ENCODE measurements at places on chromosomes 16 and 17.

- DNase-seq, result peak; percentile 39
Measured at GRCh38 chr16:8572919-8573724, 17.2 kb downstream of the TMEM114 start.

DNA sequence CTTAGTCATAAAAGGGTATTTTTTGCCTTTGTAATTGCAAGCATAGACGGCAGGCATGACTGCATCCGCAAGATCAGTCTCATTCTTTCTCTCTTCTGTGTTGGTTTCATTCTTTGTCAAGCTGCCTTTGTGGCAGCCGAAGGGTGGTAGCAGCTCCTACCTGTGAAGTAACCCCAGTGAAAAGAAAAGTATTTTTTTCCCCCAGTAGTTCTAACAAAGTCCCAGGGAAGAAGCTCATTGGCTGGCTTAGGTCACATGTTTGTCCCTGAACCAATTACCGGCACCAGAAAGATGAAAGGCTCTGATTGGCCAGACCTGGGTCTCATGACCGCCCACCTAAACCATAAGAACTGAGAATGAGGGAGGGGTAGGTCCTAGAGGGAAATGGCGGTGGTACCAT is 110.7 kb downstream of the RAP1GAP2 start:
- DNase-seq, result peak; percentile 77

GRCh38 chr16:28830531-28830930 is 7.7 kb downstream of the ATXN2L start:
- no peak for DNase-seq

GRCh38 chr17:2391597-2392251 is 9.1 kb downstream of the MNT start:
- no peak for DNase-seq

DNA sequence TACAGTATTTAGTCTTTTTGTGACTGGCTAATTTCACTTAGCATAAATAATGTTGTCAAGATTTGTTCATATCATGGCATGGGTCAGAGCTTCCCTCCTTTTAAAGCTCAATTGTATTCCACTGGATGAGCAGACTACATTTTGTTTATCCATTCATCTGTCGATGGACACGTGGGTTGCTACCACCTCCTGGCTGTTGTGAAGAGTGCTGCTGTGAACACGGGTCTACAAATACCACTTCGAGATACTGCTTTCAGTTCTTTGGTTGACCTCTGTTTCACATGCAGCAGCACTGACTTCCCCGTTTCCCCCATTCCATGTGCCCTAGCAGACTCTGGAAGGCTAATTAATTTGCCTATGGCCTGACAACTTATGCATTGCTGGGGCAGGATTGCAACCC is 285.4 kb downstream of the SHISA9 start:
- DNase-seq, result no peak

DNA sequence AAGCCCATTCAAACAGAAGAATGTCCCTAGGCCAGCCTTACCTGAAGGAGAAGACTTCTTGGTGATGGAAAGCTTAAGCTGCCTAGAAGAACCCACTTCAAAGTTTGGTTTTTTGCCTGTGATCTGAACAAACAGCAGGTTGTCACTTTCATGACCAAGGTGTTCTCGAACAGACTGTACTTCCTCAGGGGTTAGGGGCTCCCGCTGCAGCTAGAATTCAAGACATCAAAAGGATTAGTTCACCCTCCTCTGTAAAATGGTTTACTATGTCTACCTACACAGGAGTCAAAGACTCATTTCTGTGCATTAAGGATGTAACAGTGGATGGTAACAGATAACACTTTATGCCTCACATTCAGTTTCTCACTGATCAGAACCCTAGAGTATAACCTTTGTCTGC is 13.2 kb downstream of the CIAPIN1 start:
- no peak for DNase-seq
